Stimulated activated CD8-positive, alpha-beta memory T cell treated with anti-CD3 and anti-CD28 coated beads, Interleukin-4, amount 100 ng/mL, for 4 hours (primary cell): ENCODE measurements at places on chromosomes 3 and 15.

GRCh38 chr3:51715977-51716294 is 9.1 kb downstream of the GRM2 start:
- DNase-seq, result no peak

- no peak for DNase-seq
Observed at GRCh38 chr3:148532774-148533173, 164.9 kb upstream of the AGTR1 start.

DNA sequence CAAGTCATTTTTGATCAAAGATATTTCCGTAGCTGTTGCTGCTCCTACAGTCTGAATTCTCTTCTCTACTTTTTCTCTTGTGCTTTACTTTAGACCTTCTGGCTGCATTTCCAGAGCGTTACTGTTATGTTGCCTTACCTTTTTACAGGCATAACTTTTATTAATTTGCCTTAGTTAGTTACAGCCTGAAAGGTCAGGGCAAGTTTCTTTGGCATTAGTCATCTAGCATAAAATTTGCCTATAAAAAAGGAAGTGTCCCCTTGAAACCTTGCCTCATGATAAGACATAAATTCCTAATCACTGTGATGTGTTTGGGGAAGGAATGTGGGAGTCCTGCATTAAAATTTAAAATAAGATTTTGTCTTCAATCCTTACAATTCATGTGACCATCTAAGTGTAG is 618.5 kb downstream of the NR2F2 start:
- no peak for DNase-seq

GRCh38 chr3:104628185-104628789 is 738.4 kb upstream of the ALCAM start:
- no peak for DNase-seq

GRCh38 chr3:134956395-134956794 is 161.3 kb downstream of the EPHB1 start:
- DNase-seq, result no peak

DNA sequence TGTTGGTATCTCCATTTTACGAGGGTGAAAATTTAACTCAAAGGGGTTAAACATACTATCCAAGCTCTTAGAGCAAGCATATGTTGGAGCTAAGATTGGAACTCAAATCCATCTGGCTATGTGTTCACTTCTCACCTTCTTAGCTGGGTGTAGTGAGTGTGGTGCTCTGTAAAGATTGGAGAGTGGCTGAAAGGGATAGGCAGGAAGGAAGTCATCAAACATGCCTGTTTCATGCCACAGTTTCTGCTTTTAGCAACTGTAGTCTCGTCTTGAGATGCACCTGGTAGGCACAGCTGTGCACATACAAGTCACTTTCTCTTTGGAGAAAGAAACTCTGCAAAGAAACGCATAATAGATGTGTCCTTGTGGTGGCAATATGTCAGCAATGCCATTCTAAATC is 189.1 kb upstream of the MDFIC2 start:
- no peak for DNase-seq

DNA sequence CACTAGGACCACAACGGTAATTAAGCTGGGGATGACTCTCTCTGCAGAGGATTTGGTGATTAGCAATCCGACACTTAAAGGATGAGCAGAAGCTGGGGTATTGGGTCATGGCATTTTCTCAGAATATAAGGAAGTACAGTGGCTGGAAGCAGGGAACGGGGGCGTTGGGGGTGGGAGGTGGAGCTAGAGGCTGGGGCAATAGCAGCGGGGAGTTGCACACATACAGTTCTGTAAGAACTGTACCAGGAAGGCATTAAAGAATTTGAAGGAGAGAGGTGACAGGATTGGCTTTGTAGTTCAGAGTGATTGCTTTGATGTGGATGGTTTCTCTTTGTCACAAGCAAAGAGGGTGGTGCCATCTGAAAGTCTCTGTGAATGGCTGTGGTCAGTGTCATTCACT is 28.2 kb downstream of the PSMD6 start:
- DNase-seq, result no peak
